ENCODE measurements at places on chromosomes 13 and 19.
A peak's percentile ranks its signal among the peaks of the same experiment; 100 is the strongest.

DNA sequence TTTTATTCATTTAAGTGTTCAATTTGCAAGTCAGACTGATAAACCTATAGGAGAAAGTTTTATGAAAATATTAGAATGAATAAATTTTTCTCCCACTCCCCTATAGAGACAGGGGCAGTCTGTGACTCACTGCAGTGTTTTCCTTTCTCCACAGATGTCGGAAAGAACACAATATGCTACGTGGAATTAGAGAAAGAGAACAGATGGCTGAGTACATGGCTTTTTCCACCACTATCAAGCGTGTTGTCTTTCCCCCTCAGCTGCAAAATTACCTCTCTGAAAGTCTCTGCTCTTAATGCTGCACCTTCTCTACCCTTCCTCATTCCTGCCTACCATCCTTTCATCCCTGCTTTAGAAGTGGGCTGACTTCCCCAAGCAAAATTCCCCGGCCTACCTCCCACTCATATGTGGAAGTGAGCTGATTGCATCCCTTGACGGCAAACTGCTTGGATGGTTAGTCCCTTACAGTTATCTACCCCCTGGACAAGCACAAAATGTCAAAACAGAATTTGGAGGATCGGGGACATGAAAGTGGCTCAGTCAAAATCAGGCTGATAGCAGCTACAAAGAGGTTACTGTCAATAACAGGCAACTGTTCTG lies 30.0 kb downstream of the FLT1 start:
- no peak for DNase-seq

- no peak for DNase-seq
These were observed 52.7 kb upstream of the TM9SF2 start for GRCh38 chr13:99448546-99448945.

- no peak for DNase-seq
These were observed 34.4 kb downstream of the NUP58 start for GRCh38 chr13:25335856-25336255.

GRCh38 chr19:42311657-42312056 lies 1.5 kb upstream of the TMEM145 start:
- DNase-seq = no peak

DNA sequence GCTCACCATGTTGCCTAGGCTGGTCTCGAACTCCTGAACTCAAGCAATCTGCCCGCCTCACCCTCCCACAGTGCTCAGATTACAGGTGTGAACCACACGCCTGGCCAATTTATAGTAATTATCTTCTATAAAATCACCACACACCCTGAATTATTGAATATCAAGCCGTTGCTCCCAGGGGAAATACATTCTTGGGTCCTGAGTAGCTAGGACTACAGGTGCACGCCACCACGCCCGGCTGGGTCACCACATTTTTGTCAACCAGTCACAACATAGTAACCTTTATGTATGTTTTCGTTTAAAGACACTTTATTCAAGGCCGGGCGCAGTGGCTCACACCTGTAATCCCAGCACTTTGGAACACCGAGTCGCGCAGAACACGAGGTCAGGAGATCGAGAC lies 8.3 kb downstream of the CBLC start:
- DNase-seq = no peak

DNA sequence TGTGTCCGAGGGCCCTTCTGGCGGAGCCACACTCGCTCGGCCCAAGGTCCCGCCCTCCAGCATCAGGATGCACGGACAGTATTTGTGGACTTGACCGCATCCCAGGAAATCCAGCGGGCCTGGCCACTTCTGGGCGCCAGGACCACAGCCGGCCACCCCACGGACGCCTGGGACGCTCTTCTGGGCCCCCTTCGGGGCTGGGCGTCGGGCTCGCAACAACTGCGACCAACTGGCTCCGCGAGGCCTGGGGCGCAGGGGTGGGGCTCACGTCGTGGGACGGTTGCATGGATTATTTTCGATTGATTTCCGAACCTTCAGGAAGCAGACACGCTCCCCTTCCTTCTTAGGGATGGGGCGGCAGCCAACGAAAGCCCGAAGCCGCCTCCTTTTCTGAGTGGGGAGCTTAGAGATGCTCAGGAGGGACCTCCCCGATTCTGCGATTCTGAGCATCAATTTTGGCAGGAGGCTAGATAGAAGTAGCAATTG lies 521 bp upstream of the NUP58 start:
- no peak for DNase-seq

DNA sequence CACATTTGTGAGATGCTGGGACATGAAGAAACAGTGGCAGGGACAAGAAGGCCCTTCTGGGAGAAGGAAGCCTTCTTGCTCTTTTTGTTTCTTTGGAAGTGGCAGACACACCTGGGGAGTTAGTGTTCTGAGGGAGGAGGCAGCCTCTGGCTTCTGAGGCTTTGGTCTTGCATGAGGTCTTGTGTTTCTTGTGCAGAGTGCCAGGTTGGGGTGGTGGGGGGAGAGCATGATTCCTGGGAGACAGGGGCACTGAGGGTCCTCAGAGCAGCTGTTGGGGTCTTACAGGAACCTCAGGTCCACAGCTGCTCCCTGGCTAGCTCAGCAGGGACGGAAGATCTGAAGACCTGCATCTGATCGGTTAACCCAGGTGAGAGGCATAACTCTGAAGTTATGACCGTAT lies 167.5 kb upstream of the ZNF536 start:
- no peak for DNase-seq

DNA sequence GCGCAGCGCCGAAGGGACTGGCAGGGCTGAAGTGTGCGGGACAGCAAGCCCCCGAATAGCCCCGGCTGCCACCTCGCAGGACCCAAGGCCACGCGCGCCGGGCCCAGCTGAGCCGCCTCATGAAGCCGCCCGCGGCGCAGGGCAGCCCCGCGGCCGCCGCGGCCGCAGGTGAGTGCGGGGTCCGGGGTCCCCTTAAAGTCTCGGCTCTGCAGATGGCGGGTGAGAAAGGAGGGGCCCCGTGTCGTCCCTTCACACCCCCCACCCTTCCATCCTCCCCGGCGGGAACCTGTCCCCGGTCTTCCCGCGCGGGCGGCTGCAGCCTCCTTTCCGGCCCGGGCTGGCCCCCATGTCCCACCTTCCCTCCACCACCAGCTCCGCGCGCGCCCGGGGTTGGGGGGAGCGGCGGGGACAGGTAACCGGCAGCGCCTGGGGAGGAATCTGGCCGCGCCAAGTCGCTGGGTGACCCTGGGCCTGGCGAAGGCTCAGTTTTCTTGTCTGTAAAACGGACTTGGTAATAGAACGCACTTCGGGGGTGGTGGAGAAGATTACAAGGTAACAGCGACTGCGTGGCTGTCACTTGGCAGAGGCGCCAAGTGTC lies 338 bp downstream of the RGCC start:
- DNase-seq = no peak

DNA sequence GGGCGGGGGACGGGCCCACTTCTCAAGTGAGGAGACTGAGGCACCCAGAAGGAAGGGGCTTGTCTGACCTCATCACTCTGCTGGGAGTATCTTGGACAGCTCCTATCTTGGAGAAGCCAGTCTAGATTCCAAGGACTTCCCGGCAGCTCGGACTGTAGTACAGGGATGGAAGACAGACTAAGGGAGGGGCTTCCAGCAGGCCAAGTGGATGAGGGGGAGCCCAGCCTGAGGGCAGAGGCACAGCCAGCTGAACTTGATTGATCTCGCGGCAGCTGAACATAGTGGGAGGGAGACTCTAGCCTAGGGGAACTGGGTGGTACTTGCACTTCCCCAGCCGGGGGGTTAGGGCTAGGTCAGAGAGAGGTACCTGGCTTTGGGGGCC lies 711 bp downstream of the CILP2 start:
- DNase-seq = no peak

DNA sequence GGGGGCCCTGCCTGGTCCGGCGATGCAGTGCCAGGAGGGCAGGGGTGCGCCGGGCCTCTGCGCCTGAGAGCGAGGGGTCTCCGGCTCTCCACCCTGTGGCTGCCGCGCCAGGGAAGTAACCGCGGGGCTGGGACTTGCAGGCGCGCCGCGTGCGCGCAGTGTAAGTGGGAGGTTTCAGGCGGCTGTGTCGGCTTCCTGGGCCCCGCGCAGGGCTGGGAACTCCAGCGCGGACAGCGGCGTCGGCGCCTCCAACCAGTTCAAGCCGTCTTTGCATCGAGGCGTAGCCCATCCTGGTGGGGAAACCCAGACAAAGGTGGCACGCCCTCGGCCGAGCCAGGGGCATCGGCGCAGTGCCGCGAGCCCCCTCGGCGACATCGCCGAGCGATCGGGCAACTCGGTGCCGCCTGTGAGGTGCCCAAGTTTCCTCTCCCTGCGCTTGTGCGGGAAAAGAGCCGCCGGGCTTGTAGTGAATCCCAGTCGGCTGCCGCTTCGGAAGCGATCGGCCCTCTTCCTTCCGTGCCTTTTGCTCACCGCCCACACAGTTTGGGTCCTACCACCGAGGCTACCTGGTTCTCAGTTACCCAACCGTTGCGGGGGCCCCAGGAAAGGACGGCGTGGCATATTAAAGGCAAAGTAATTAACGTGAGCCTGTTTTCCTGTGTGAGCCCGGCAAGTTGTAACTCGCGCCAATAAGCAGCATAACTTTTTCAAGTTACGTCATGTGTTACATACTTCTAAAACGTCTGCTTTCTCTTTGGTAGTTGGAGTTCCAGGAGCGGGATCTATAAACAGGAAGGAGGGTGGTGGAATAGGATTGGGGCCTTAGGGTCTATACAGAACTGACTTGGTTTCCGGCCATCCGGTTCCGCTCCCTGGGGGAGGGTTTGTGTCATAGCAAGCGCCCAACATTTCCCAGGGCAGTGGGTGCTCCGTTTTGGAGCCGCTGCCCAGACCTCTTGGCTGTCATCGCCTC lies 1.2 kb downstream of the LRCH1 start:
- DNase-seq = peak; percentile 56

GRCh38 chr19:3125900-3126524 lies 9.8 kb upstream of the GNA15 start:
- DNase-seq = no peak

DNA sequence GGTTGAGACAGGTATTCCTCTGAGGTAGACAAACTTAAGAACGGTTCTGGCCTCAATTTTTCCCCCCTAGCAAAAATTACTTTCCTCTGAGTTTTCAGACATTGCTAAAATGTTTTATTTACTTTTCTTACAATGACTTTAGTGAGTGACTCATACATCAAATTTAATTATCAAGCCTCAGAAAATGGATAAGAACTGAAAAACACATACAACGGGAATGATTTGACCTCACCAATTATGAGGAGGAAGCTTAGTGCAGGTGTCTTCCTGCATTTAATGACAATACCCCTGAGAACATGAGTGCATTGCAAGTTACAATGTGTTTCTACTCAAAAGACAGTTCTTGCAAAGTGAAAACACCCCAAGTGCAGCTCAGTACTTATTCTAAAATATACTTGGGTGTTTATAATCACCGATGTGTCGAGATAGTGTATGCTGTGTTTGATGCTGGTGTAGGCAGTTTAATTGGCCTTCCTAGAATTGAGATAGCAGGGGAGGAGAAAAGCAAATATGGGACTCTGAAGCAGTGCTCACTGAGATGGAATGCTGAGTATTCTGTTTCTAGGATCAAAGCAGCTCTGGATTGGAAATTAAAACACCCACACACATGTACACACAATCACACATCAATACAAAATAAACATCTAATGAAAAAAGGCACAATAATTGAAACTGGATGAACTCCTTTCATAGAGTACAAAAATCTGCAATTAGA lies 189.5 kb upstream of the SLC10A2 start:
- no peak for DNase-seq

- no peak for DNase-seq
These were observed 80.6 kb downstream of the SIPA1L3 start for GRCh38 chr19:37987356-37988332.

DNA sequence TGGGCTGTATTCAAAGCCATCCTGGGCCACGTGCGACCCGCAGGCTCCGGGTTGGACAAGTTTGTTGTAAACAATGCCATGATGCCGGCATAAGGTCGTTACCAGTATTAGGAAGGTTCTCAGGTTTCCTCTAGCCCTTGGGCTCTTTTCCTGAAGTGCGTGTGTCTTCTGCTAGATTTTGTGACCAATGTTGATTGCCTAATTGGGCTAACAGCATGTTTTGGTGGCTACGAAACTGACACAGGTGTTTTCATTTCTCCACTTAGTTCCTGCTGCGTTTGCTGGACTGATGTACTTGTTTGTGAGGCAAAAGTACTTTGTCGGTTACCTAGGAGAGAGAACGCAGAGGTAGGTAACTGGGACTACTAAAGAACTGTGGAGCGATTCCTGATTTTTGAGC lies 20.3 kb downstream of the ALOX5AP start:
- DNase-seq = no peak

- no peak for DNase-seq
These were observed 5.5 kb upstream of the NAPA start for GRCh38 chr19:47520343-47520806.

- no peak for DNase-seq
These were observed 212.1 kb downstream of the KCNRG start for GRCh38 chr13:50227361-50227760.

DNA sequence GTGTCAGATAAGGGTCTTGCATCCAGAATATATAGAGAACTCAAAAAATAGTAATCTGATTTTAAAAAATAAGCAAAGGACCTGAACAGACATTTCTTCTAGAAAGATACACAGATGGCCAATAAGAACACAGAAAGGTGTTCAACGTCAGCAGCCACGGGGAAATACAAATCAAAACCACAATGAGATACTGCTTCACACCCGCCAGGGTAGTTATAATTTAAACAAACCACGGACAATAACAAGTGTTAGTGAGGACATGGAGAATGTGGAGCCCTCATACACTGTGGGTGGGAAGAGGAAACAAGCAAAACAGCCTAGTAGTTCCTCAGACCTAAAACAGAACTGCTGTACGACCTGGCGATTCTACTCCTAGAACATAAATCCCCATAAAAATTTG lies 26.7 kb upstream of the NAPA start:
- no peak for DNase-seq

- DNase-seq = peak; percentile 92
These were observed 1.2 kb downstream of the ZSWIM4 start for GRCh38 chr19:13796301-13797057.

- no peak for DNase-seq
These were observed 24.9 kb downstream of the ARHGEF7 start for GRCh38 chr13:111139873-111140561.

DNA sequence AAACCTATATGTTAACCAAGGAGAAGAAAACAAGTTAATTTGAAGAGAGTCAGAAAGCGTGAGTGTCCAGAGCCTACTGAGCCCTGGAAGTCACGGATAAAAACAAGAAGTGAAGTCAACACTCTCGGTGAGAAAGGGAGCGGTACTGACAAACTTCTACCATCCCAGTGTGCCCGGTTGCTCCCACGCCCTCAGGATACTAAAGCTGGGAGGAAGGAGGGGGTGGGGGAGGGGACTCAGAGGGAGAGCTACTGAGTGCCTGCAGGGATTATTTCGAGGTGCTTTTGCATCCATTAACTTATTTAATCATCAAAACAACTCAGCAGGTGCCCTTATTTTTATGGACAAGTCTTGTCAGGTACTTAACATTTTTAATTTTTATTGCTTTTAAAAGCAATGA lies 166.2 kb downstream of the ZIC5 start:
- DNase-seq = no peak

GRCh38 chr19:43748205-43748594 lies 6.6 kb downstream of the SMG9 start:
- DNase-seq = no peak
